ENCODE measurements at places on chromosomes 11 and 22.
A peak's percentile ranks its signal among the peaks of the same experiment; 100 is the strongest.

DNA sequence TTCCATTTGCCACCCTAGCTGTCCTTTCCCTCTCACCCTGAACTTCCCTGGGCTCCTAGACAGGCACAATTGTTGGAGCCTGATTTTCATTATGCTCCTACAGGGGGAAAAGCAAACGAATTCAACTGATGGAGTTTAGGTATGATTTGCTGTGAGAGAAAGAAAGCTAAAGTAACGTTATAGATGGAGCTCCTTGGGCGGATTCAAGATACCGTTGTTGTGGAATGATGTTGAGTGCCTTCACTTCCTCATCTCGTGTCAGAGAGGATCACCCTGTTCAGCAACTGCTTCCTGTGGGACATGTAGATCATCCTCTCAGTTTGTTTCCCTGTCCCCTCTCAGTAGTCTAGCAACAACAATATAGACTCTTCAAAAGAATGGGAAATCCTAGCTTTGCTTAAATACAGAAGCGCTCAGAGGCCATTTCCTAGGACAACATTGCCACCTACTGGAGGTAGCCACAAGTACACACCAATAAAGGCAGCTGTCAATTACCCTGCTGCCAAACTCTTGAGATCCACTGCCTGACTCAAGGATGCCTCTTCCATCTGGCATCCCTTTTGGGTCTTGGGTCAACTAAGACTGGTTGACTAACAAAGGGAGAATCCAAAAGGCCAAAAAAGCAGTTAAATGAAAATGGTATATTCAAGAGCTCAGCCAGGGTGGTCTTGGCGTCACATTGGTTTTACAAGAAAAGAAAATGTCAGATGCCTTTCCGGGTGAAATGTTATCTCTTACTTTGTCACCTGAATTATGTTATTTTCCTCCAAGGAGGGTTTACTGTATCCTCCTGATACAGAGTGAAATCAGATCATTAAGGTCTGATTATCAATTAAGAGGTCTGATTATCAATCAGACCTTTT lies 13.5 kb upstream of the DTX4 start:
- peak; percentile 86 for DNase-seq

DNA sequence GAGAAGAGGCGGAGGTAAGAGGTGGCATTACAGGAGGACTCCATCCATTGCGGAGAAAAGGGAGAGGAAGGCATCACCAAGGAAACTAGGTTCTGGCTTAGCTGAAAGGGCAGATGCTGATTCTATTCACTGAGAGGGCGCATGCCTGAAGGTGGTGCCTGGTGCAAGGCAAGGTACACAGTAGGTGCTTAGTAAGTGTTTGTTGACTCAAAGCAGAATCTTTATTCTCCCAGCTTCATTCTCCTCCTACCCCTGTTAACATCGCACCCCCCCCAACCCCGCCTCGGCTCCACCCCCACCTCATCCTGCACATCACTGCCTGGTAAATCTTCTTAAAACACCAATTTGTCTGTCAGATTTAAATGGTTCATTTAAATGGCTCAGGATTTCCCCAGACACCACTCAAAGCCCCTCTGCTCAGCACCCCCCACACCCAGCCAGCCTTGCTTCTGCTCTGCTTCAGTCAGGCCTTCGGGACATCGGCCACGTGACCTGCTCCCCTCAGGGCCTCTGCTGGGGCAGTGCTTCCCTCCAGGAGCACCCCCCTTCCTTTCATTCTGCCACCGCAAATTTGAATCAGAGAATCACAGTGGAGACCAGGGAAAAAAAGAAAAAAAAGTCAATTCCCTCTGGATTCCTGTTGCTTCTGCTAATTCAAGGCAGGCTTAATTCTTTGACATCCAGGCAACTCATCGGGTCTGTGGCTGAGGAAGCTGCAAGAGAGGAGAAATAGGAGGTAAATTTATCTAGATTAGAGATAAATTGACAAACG lies 17.8 kb upstream of the RCN1 start:
- no peak for DNase-seq

- no peak for DNase-seq
Observed at GRCh38 chr11:532527-532985, 2.8 kb downstream of the HRAS start.

DNA sequence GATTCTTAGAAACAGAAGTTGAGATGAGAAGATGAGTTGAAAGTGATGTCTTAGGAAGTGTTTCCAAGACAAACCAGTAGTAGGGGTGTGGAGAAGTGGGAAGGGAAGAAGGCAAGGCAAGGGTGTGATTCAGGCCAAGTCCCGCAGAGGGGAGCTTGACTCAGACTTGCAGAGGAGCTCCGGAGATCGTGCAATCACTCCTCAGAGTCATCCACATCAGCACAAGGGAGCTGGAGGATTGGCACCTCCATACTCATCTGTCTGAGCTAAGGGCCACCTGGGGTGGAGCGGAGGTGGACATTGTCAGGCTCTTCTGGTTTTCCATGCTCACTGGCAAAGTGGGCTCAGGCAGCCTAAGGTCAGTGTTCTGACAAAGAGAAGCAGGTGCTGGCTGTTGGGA lies 44.4 kb downstream of the CHRDL2 start:
- DNase-seq = no peak

DNA sequence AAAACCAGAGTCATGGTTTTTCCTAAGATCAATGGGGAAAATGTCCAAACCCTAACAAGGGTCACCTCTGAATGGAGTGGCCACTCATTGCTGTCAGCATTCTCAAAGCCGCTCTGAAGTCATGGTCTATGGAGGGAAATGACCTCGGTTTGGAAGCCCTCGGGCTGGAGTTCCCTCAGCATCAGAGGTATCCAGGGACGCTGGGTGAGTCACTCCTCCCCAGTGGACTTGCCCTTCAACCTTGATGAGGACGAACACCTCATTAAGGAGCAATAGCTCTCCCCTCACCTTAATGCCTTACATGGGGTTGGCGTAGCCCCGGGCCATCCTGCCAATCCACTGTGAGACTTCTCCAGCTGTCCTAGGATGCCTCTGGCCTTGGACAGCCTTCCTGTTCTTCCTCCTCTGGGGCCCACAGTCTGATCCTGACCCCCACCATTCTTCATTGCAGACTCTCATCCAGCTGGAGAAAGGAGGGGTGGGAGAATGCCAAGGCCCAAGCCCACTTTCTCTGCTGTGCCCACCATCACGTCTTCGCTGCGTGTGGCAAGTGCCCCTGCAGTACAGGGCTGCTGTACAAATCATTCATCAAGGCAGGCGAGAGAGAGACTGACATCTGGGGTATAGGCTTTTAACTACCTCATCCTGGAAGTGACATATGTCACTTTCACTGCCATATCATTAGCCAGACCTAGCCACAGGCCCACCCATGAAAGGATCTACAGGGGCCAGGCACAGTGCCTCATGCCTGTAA lies 25.4 kb upstream of the MYH9 start:
- no peak for DNase-seq

DNA sequence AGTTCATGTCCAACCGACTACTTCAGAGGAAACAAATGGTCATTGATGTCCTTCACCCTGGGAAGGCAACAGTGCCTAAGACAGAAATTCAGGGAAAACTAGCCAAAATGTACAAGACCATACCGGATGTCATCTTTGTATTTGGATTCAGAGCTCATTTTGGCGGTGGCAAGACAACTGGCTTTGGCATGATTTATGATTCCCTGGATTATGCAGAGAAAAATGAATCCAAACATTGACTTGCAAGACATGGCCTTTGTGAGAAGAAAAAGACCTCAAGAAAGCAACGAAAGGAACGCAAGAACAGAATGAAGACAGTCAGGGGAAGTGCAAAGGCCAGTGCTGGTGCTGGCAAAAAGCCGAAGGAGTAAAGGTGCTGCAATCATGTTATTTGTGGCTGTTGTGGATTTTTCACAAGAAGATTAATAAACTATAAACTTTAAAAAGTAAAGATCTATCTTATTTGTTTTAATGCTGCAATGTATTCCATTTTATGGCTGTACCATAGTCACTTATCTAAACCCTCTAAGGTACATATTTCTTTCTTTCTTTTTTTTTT lies 20.1 kb upstream of the HIPK3 start:
- DNase-seq = no peak

DNA sequence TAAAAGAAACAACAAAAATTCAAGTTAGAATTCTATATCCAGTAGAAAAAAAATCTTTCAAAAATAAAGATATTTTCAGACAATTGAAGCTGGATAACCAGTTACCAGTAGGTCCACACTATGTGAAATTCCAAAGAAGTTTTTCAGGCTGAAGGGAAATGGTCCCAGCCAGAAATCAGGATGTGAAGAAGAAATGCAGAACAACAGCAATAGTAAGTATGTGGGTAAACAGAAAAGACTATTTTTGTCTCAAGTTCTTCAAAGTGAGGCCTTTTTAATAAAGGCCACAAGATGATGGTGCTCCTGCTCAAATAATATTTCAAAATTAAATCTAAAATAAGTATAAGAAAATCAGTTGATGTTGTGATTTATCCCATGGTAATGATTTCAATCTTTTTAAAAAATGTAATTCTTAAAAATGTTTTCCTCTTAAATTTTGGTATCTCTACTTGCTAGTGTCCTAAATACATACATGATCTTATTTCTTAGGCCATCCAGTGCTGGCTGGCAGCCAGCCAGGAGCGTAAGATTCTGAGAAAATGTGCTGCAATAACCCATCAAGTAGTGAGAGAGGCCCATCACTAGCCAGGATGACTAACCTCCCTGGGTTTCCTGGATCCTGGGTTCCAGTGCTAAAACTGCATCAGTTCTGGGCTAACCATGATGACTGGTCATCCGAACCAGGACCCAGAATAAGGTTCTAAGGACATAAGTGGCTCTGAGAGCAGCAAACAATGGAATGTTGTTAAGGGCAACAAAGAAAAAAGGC lies 15.6 kb upstream of the UCP3 start:
- DNase-seq = no peak

DNA sequence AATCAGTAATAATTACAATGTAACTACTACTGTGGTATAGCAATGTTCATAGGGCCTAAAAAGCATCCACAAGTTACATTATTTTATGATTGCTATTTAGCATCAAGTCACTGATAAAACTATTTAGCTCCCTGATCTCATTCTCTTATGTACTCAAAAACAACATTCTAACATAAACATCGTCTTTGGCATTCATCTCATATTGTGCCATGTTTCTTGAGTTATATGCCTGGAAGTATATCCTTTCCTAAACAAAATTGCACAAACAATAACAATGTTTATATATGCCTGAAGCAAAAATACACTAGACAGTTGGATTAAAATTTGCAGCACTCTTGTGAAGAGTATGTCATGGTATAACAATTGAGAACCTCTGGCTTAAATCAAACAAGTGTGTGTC lies 34.1 kb downstream of the HORMAD2 start:
- no peak for DNase-seq

GRCh38 chr22:30810105-30810504 lies 115.4 kb downstream of the OSBP2 start:
- no peak for DNase-seq

DNA sequence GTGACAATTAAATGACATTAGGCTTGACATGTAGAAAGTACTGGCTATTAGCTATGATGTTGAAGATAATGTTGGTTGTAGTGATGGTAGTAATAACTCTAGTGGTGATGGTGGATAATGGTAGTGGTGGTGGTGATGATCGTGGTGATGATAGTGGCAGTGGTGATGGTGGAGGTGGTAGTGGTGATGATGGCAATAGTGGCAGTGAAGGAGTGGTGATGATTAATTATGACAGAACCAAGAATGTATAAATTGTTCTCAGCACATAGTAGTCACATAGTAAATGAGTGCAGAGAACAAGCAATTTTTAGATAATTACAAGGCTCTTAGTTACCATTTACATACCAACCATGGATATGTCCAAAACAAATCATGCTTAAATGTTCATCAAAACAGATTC lies 5.3 kb upstream of the CD44 start:
- no peak for DNase-seq

DNA sequence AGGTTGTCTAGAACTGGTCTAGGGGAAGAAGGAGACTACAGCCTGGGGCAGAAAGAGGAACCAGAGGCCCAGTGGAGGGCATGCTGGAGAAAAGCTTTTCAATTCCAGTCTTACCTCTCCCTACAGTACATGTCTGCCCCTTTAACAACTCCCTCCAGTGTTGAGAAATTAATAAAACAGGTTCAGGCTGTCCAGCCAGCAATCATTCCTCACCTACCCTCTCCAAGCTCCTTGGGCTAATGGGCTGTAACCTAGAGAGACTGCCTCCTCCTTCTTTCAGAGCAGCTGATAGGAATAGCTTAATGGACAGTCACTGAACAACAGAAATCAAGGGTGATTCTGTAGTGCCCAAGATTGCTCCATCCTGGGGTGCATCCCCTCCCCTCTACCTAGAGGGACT lies 8.8 kb downstream of the SLC35F2 start:
- no peak for DNase-seq

DNA sequence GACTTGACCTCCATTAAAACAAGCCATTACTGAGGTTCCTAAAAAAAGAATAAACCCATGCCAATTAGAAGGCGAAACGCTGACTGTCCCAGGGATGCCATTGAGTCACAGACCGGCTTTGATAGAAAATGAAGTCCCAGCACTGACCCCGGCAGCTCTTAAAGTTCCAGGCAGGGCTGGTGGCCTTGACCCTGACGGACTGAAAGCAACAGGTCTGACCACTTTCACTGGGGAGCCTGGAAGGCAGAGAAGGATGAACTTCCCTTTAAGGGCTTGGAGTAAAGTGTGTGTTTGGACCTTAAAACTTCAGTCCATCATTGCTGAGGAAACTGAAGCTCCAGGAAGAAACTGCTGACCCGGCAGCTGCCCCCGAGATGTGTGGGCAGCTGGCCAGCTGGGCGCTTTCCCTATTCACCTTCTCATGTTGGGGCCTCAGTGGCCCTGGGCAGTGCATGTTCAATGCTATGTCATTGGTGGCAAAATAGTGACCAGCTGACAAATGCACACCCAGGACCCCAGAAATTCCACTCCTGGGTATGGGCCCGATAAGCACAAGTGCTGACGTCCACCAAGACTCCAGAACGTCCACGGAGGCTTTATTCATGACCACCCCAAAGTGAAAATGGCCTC lies 18.9 kb upstream of the EFCAB6 start:
- no peak for DNase-seq

- DNase-seq = peak; percentile 41
Observed at GRCh38 chr11:14973621-14974514, 1.7 kb upstream of the CALCA start.
